ENCODE measurements at places on chromosomes 5 and 9. TPM values are rescaled to one million over a fixed set of nuclear protein-coding genes. Genes with fewer than 3 reads are reported as not detected.

DNA sequence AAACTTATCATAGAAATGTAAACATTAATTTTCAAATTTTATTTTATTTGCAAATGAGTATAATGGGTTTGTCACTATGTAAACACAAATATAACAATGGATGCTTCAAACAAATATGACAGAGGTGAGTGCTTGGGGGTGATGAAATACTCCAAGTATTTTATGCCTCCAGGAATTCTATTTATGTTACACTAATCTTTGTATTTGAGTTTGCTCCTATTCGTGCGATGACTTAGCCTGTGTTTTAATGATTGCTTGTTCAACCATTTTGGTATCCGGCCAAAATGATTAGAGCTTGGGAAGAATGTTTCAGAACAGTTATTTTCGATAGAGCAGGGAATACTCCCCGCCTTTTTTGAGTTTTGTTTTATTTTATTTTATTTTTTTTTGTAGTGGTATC, 5.0 kb downstream of the DMRT2 start:
- no peak for DNase-seq

Gene PCDHA7
- total RNA-seq: 0.52 TPM

- no peak for DNase-seq
Observed at GRCh38 chr5:35194635-35195471, 35.4 kb downstream of the PRLR start.

DNA sequence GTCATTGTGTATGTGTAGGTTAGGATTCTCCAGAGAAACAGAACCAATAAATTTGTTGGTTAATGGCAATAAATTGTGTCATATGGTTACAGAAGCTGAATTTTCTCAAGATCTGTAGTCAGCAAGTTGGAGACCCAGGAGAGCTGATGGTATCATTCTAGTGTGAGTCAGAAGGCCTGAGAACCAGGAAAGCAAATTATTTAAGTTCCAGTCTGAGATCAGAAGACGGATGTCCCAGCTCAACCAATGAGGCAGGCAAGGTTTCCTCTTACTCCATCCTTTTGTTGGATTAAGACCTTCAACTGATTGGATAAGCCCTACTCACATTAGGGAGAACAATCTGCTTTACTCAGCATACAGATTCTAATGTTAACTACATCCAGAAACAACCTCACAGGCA, 656.3 kb downstream of the ANXA1 start:
- no peak for DNase-seq

- no peak for DNase-seq
Observed at GRCh38 chr5:175840050-175840841, 31.1 kb upstream of the CPLX2 start.

DNA sequence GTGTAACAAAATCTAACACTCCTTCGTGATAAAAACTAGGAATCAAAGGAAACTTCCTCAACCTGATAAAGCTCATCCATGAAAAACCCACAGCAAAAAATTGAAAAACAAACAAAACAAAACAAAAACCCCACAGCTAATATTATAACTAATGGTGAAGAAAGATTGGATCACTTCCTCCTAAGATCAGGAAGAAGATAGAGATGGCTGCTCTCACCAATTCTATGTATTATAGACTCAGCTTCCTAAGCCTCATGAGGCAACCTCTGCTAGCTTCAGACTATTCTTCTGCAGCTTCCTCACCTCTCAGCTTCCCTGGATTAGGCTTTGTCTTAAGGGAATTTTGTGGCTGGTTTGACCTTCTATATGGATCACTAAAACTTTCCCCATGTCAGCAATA, 40.1 kb downstream of the PHAX start:
- no peak for DNase-seq

GRCh38 chr9:130196643-130197042, 24.4 kb downstream of the NCS1 start:
- no peak for DNase-seq
